Fibroblast of skin of right quadriceps (primary cell): ENCODE measurements at places on chromosomes 13 and 19.
A peak's percentile ranks its signal among the peaks of the same experiment; 100 is the strongest.

DNA sequence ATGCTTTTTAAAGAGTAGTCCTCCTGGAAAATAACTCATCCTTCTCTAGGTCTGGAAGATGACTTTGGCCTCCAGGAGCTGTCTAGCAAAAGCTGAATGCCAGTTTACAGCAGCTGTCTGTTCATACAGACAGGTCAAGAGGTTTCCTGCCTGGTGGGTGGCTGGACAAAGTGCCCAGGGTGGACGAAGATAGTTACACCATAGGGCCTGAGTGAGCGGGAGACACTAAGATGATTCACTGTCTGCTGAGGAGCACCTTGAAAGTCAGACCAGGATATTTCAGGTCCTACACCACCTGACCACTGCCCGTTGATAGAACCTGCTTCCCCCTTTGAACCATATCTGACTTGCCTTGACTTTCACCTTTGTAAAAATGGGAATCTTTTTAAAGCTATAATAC is 49.2 kb upstream of the RCBTB2 start:
- DNase-seq, result no peak

DNA sequence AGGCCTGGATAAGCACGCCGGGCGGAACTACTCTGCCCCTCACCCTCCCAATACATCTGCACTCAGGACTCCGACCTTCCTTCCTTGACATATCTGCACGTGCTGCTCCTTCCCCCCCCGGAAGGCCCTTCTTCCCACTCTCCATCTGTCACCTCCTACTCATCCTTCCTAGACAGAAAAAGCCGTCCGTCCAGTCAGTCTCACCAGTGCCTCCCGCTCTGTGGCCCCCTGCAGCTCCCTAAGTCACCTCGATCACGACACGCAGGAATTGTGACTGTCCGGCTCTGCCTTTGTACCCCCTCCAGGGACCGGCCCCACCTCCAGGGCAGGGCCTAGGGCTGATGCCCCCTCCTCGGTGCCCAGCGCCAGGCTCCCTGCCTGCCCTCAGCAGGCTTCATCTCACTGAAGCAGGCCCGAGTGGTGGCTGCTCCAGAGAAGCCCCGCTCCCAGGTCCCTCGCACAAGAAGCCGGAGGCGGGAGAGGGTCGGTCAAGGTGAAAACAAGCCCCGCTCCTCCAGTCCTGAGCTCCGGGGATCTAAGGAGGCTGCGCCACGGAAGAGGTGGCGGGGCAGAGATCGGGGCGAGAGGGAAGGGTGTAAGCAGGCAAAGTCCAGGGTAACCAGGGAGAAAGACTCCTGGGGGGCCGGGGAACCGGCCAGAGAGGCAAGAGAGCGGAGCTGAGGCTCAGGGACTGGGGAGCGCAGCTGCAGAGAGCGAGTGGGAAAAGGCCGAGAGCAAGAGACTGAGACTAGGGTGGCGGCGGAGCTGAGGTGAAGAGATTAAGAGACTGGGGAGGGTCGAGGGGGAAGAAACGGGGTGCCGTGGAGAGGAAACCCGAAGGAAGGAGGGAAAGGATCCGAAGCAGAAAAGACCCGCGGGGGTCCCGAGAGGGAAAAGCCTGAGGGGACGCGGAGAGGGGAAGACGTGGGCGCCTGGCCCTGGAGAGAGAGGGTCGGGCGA is 1.1 kb downstream of the PPP6R1 start:
- no peak for DNase-seq

DNA sequence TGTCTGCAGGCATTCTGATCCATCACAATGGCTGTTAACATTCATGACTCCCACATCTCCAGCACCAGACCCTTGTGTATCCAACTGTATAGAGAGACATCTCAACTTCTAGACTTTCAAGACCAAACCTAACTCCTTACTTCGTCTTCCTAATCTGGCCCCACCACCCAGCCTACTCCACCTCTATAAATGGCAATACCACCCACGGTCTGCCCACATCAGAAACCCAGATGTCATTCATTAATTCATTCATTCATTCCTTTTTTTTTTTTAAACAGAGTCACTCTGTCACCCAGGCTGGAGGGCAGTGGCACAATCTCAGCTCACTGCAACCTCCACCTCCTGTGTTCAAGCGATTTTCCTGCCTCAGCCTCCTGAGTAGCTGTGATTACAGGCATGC is 10.4 kb downstream of the GPR42 start:
- DNase-seq, result no peak

GRCh38 chr19:2554856-2555255 is 78.9 kb downstream of the GADD45B start:
- peak; percentile 61 for DNase-seq

- DNase-seq, result no peak
Measured at GRCh38 chr13:24276306-24276705, 33.1 kb upstream of the C1QTNF9 start.

GRCh38 chr13:109713681-109714080 is 72.7 kb downstream of the IRS2 start:
- no peak for DNase-seq

DNA sequence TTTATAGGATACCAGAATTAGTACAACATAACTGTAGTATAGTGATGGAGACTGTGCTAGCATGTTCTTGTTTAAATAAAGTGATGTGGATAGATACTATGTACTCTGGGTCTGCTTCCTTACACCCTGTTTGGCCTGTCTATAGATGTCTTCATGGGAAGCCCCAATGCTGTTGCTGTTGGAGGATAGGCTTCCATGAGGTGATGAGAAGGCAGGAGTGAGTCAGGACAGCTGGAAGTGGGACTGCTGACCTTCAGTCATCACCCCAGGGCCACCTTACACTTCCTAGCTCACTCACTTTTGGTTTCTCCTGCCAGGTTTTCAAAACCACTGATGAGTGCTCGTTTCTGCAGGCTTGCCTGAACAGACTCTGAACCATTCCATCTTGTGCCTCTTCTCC is 4.2 kb downstream of the KCTD4 start:
- DNase-seq, result peak; percentile 41
